ENCODE measurements at places on chromosomes 13 and 19. TPM values are rescaled to one million over a fixed set of nuclear protein-coding genes. Genes with fewer than 3 reads are reported as not detected.

The RASGRP4 gene
- not detected for total RNA-seq

GRCh38 chr19:752652-753517, 2.0 kb downstream of the MISP start:
- no peak overlapping the region for H3K4me3 ChIP-seq
- H3K27me3 ChIP-seq: no peaks in the 10 kb centered on the region
- H3K27ac ChIP-seq: no peak overlapping the region
- H3K4me1 ChIP-seq: no peaks in the 10 kb centered on the region

The LENG8 gene
- 535 TPM for total RNA-seq

The FUT6 gene
- total RNA-seq: not detected

The KLF16 gene
- 19.3 TPM for total RNA-seq

GRCh38 chr13:29922896-29923295, 72.5 kb upstream of the UBL3 start:
- no peak for DNase-seq
- H3K4me1 ChIP-seq: peaks cover 22% of the 10 kb centered on the region

GRCh38 chr19:52601025-52601973, 31.2 kb downstream of the ZNF701 start:
- H3K4me1 ChIP-seq: peaks cover 15% of the 10 kb centered on the region
- peak; percentile 90 for DNase-seq
- H3K27ac ChIP-seq: peak overlapping the region; percentile 66
- peak overlapping the region; percentile 63 for H3K4me3 ChIP-seq
- no peaks in the 10 kb centered on the region for H3K27me3 ChIP-seq

DNA sequence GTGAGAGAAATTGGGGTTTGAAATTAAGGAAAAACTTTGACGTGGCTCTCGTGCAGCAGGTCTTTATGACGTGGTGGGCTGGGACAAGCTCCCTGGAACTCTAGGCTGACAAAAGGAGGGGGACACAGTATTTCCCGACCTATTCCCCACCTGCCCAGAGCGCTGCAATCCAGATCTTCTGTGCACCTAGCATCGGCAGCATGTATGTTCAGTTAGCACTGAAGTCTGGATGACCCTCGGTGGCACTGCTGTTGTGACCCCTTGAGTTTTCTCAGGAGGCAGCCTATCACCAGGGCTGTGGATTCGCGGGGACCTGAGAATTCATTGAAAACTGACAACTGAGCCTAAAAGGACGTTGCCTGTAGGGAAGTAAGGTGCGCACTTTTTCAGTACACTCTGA, 9.1 kb upstream of the ZNF536 start:
- H3K4me1 ChIP-seq: no peaks in the 10 kb centered on the region
- DNase-seq: no peak
- no peak overlapping the region for H3K4me3 ChIP-seq
- H3K27ac ChIP-seq: no peak overlapping the region
